ENCODE measurements at places on chromosomes 13 and 19.

- no peak for DNase-seq
Measured at GRCh38 chr13:93199856-93200255, 26.8 kb upstream of the GPC6 start.

- no peak for DNase-seq
Measured at GRCh38 chr19:18869781-18870530, 26.0 kb downstream of the CERS1 start.

DNA sequence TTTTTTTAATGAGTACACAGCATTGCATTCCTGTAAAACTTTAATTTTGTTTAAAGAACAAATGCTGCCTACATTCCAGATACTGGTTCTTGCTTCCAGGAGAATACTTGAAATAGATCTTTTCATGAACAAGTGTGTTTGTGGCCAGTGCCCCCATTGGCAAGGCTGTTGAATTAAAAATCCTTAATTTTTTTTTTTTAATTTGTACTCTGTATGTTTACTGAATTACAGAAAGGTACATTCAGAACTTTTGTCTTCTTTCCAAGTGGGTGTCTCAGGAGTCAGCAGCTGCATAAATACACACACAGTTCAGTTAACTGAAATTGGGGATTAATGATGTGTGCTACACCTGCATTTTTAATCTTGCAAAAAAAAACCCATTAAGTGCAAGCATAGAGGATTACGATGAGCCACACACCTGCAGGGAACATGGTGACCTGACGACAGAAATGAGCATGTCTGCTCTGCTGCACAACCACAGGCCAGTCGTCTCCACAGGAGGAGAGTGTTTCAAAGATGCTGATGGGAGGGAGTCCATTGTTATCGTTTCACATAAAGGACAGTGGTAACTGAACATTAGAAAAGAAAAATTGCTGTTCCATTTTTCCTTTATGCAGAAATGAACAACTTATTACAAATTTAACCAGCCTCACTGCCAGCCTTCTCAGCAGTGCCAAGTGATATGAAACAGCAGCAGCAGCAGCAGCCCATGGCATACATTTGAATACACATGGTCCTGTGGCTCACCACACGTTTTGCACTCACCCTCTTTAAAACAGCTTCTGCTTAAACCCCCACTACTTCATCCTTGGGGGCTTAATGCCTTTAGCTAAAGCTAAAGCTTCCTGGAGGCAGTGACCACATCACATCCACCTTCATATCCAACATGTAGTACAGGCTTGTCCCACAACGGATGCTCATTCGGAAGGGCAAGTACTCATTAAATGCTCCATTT lies 72.3 kb upstream of the RFC3 start:
- no peak for DNase-seq

DNA sequence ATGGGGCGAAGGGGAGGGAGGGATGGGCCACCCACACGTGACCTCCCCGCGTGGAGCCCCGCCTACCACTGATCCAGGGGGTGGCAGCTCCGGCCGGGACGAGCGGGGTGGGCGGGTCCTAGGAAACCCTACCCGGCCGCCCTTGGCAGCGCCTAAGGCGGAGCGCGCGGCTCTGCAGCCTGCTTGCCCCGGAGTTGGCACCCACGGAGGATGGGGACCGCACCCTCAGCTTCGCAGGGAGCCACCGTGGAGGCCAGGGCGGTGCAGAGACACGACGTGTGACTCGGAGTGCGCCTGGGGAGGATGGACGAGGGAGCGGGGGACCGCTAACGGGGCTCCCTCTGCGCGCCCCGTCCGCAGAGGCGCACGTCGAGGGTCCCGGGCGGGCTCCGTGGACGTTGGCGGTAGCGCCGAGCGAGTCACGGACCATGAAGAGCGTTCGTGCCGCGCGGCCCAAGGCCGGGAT lies at the start of gene RGS9BP:
Gene RGS9BP (plus strand): TSS at position 129 of the 466 bp plus-strand sequence. CDS start 416 bp downstream, outside the sequence.
- peak; percentile 76 for DNase-seq

DNA sequence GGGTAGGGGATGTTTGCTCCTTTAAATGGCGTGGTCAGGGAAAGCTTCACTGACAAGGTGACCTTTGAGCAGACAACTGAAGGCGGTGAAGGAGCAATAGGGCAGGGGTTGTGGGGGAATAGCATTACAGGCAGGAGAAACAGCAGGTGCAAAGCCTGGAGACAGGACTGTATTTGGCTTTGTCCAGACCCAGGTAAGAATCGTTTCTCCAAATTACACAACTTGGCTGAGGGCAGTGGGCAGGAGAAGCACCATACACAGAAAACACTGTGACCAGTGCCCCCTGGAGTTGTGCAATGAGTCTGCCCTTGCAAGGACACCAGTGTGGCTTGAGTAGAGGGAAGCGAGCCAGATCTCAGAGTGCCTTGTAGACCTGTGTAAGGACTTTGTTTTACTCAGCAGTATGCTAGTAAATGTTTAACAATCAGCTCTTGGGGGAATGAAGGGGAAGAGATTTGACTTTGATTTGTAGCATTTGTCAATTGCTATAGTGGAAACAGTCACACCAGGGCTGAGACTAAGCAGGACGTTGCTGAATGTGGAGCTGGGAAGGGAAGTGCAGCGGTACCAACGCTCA lies 360.0 kb downstream of the DCT start:
- no peak for DNase-seq

DNA sequence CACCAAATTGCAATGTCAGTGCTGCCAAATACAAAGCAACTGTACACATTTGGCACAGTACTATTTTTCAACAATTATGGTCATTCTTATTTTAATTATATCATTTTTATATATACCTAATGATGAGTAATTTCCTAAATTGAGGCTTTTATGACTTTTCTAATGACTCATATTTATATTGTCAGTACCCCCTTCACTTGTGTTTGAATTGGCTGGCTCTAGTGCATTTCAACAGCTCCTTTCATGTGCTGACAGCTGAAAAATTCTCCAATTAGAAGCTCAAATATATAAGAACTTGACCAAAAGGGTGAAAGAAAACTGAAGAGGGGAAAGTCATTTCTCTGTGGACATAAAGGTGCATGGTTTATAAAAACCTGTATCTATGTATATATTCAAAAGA lies 263.3 kb downstream of the SLITRK1 start:
- DNase-seq: peak; percentile 33

DNA sequence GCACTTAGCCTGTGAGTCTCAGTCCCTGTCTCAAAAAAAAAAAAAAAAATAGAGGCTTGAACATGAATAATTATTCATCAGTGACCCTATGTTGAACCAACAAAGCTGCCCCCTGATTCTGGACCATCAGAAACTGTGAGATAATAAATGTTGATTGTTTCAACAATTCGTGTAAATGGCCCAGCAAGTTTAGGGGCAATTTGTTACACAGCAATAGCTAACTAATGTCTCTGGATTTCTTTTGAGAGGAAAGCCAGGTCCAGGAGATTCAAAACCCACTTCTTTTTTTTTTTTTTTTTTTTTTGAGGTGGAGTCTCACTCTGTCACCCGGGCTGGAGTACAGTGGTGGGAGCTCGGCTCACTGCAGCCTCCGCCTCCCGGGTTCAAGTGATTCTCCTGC lies 12.5 kb upstream of the TLE6 start:
- no peak for DNase-seq

- no peak for DNase-seq
Measured at GRCh38 chr19:4933528-4933927, 24.2 kb downstream of the UHRF1 start.

GRCh38 chr19:35216833-35217648 lies 11.5 kb downstream of the FAM187B start:
- DNase-seq: no peak

DNA sequence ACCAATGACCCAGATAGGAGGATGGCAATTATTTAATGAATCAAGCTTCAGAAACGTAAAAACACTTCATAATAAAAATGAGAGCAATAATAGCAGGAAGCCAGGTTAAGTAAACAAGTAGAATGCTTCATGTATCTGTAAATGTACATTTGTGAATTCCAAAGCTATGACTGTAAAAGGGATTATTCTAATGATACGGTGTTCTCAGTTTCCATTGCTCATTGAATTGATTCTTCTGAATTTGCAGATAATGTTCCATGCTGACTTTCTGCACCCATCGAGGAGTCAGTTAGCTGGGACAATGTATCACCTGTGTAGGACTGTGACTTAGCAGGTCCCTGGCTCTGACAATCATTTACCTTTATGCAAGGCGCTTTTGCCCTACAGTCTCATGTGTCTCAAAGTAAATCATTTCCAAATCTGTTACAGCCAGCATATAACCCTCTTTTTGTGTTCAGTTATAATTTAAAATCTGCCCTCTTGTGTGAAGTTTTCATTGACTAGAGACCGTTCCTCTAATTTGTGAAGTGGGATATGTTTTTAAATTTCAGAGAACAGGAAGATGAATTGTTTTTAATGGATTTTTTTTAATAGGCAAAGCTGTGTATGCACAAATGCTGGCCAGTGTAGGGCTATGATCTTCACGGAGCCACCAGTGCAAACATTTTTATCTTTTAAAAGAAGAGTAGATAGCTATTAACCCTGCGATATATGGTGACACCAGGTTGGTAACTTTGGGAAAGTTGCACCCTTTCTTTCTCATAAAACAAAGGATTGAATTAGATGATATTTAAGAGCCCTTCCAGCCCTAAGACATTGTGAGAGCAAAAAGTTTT lies 267.1 kb downstream of the KLF5 start:
- DNase-seq: no peak

- DNase-seq: peak; percentile 70
Measured at GRCh38 chr19:46009530-46010510, 13.0 kb downstream of the PGLYRP1 start.

DNA sequence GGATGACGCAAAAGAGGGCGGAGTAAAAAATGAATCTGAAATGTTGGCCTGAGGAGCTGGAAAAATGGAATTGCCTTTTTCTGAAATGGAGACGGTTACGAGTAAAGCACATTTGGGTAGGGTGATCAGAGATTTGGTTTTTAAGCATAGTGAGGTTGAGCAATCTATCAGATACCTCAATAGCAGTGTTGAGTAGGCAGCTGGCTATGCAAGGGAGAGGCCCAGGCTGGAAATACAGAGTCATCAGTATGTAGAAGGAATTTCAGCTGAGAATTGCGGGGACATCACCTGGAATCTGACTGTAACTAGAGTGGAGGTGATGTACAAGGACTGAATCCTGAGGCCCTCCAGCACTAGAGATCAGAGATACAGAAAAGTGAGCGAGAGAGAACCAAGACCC lies 224.8 kb downstream of the LMO7 start:
- DNase-seq: no peak

- peak; percentile 11 for DNase-seq
Measured at GRCh38 chr19:4971424-4971793, 2.5 kb downstream of the KDM4B start.

- DNase-seq: peak; percentile 17
Measured at GRCh38 chr13:19818223-19818842, 35.6 kb upstream of the PSPC1 start.

- no peak for DNase-seq
Measured at GRCh38 chr13:94218537-94218936, 260.9 kb downstream of the DCT start.

- no peak for DNase-seq
Measured at GRCh38 chr13:90968166-90968904, 379.2 kb upstream of the MIR17HG start.

GRCh38 chr13:58712191-58712590 lies 1080.6 kb downstream of the PCDH17 start:
- no peak for DNase-seq

DNA sequence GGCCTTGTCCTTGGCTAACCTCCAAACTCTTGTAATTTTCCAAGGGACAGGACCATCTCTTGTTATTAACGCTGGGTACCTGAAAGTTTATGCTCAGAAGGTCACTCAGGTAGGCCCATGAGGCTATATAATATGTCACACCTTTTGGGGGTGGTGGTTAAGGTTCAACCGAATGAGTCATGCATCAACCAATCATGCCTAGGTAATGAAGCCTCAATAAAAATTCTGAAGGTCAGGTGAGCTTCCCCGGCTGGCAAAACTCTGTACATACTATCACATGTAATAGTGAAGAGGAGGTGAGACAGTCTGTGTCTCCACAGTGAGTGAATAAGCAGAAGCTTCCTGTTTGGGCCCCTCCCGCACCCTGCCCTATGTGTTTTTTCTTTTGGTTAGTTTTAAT lies 424.9 kb downstream of the PCDH17 start:
- no peak for DNase-seq

- no peak for DNase-seq
Measured at GRCh38 chr13:24630851-24631620, 49.2 kb upstream of the ATP12A start.

DNA sequence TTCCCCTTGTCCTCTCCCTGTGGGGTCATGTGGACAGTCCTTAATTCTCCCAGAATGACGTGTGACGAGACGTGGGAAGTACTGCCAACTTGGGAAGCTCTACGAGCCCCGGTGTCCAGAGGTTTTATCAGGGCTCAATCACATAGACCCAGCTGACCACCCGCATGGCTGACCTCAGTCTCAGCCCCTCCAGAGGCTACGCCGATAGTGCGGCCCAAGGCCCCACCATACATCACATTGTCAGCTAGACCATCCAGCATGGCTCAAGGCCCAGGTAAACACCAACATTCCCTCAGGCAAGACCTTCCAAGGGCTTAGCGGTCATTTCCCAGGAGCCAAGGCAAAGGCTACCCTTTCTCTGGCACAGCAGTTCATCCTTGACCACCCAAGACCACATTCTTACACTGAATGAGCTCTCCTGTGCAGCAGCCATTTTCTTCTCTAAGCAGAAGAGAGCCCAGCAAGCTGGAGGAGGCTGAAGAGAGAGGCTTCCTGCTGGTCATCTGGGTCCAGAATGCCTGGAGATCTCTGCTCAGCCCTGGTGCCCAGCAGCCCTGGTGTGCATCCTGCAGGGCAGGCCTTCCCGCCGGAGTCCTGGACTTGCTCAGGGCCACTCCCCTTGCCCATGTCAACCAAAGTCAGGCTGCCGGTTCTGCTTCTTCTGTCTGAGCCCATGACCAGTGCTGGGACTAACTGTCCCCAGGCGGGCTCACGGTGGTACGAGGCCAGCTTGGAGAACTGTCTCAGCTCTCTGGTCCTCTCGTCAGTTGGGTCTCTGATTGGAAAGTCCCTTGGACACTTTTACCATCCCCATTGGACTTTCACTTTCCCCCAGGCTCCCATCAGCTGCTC lies 7.9 kb upstream of the F10 start:
- DNase-seq: no peak

GRCh38 chr19:49294401-49294800 lies 30.6 kb downstream of the SLC6A16 start:
- no peak for DNase-seq

- no peak for DNase-seq
Measured at GRCh38 chr13:50511877-50512341, 331.6 kb downstream of the DLEU7 start.

DNA sequence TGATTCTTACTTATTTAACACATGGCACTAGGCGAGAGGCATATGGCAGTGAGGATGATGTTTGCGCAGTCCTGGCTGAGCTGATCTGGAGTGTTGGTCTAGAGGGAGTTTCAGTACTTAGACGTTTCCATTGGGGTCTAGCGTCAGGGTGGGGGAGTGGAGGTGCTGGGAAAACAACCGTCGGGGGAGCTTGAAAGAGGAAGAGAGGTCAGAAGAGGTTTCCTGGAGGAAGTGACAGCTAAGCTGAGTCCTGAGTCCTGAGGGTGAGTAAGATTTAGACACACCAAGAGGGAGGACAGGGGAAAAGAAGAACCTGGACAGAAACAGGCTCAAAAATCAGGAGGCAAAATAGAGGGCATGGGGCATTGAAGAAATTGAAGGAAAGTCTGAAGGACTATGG lies 81.4 kb downstream of the ALOX5AP start:
- DNase-seq: no peak

DNA sequence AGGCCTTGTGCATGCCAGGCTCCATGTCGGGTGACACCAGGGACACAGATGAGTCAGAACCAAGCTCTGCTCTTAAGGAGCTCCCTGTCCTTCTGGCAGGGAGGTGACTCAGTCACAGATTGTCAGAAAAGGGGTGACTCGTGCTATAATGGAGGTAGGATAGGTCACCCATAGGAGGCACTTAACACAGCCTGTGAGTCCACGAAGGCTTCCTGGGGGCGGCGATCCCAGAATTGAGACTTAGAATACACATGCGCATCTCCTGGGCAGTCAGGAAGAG lies 19.6 kb downstream of the FUZ start:
- DNase-seq: peak; percentile 30
